Body of pancreas (tissue), 4 donors: ENCODE measurements at places on chromosomes 16 and 17. TPM values are rescaled to one million over a fixed set of nuclear protein-coding genes. Genes with fewer than 3 reads are reported as not detected.

DNA sequence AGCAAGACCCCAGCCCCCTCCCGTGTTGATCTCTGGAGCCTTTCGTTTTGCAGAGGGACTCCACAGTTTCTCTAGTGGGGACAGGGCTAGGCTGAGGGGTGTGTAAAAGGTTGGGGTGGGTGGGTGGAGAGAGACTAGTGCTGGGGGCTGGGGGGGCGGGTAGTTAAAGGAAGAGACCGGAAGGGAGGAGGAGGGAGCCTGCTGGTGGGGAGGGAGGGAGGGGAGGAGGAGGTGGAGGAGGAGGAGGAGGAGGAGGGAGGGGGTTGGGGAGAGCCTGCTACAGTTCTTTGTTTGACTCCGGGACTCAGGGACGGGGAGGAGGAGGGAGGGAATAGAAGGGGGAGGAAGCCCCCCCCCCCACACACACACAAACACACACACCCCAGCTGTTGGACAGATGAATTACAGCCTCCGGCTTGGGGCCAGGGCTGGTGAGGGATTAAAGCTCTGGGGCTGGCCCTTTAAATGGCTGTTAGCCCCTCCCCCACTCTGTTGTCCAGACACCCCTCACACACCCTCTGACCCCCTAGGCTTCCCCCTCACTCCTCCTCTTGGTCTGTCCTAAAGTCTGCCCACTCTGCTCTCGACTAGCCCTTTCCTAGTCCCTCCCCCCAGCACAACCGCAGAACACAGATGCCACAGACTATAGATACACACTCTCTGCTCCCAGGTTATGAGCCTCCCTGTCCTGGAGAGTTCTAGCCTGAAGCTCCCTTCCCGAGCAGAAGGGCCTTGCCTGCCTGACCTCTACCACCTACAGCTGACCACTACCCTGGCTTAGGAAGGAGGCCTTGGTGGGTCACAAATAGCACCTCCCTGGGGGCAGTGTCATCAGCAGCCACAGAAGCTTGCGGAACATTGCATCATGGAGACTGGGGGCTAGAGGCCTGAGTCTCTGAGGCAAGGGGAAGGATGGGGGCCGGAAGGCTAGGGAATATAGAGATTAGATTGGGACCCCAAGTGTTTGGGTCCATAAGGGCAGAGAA lies 4.4 kb downstream of the KDM6B start:
- no peaks in the 10 kb centered on the region for H3K27me3 ChIP-seq
- peaks cover 55% of the 10 kb centered on the region for H3K4me1 ChIP-seq
- peak; percentile 73 for DNase-seq

GRCh38 chr17:80101946-80102663 lies 724 bp downstream of the GAA start:
- peak overlapping the region; percentile 65 for H3K27ac ChIP-seq
- DNase-seq: no peak
- H3K27me3 ChIP-seq: no peaks in the 10 kb centered on the region

DNA sequence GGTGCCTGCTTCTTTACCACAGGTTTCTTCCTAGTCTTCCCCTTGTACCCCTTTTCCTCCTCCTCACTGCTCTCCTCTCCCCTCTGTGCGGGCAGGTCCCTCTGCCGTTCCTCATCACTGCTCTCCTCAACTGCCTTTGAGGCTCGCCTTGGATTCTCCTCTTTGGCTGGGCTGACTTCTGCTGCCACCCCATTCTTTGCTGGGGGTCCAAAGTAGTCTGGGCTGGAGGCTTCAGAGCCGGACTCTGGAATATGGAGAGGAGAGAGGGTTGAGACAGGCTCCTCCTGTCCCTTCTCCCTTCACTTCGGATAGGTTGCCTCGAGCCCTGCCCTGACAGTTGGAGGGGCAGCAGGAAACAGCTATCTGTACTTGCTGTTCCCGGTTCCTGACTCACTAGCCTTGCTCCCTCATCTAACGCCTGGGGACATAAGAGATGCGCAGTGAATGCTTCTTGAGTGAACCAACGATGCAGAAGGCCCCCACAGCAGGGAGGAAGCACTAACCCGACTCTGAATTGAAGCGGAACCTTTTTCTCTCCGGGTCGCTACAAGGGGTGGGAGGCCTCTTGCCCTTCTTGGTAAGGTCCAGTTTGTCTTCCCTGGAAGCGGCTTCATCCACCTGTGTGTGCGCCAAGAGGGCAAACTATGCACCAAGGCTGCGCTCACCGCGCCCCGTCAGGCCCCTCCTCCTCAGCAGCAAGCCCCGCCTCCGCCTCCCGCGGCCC lies 655 bp downstream of the HIRIP3 start:
- H3K4me3 ChIP-seq: peak overlapping the region; percentile 76
- no peaks in the 10 kb centered on the region for H3K36me3 ChIP-seq
- no peaks in the 10 kb centered on the region for H3K27me3 ChIP-seq
- peak; percentile 75 for DNase-seq
- H3K4me1 ChIP-seq: peaks cover 26% of the 10 kb centered on the region
- peak overlapping the region; percentile 99 for H3K27ac ChIP-seq

DNA sequence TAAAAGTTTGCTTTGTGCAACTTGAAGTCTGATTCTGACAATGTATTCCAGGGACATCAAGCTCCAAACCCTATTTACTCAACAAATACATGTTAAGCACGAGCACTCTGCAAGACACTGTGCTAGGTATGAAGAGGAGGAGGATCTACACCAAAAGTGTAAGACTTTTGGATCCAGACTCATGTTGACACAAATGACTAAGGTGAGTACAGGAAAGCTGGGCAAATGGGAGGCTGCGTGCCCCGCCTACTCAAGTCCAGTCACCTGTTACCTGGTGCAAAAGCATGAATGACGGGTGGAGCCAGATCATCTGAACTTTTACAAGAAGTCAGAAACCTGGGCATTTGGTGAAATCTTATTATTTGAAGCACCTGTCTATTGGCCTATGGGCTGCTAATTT lies 120.7 kb downstream of the ABCC12 start:
- no peak overlapping the region for H3K27ac ChIP-seq
- H3K4me3 ChIP-seq: no peak overlapping the region
- no peaks in the 10 kb centered on the region for H3K4me1 ChIP-seq
- H3K36me3 ChIP-seq: no peaks in the 10 kb centered on the region

GRCh38 chr16:83532634-83533033 lies 275.1 kb upstream of the HSBP1 start:
- no peaks in the 10 kb centered on the region for H3K36me3 ChIP-seq
- no peaks in the 10 kb centered on the region for H3K27me3 ChIP-seq
- no peak for DNase-seq
- H3K27ac ChIP-seq: no peak overlapping the region
- no peak overlapping the region for H3K4me3 ChIP-seq

DNA sequence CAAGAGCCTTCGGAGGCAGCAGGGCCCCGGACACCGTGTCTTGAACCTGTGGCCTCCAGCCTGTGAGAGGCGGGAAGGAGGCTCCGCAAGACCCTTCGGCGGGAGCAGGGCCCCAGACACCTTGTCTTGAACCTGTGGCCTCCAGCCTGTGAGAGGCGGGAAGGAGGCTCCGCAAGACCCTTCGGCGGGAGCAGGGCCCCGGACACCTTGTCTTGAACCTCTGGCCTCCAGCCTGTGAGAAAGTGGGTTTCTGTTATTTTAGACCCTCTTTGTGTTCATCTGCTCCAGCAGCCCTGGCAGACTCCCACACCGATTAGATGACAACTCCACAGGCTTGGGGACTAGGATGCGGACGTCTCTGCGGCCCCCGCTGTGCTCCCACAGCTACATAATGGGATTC lies 30.0 kb downstream of the FBXO31 start:
- H3K4me3 ChIP-seq: no peak overlapping the region
- H3K27ac ChIP-seq: no peak overlapping the region
- DNase-seq: no peak
- no peaks in the 10 kb centered on the region for H3K36me3 ChIP-seq
- H3K27me3 ChIP-seq: no peaks in the 10 kb centered on the region
- no peaks in the 10 kb centered on the region for H3K4me1 ChIP-seq

- H3K27me3 ChIP-seq: peaks cover 4% of the 10 kb centered on the region
- no peak overlapping the region for H3K27ac ChIP-seq
- H3K36me3 ChIP-seq: no peaks in the 10 kb centered on the region
- no peak for DNase-seq
- H3K4me1 ChIP-seq: peaks cover 18% of the 10 kb centered on the region
Observed at GRCh38 chr17:68596411-68596945, 4.7 kb downstream of the FAM20A start.

The MYO15A gene
- total RNA-seq: 1.3 TPM
